Activated CD4-positive, alpha-beta T cell treated with anti-CD3 and anti-CD28 coated beads, Interleukin-2, amount 50 U/mL, for 4 hours (primary cell): ENCODE measurements at places on chromosomes 5 and 9.

- no peak for DNase-seq
These were observed 23.0 kb upstream of the KIF2A start for GRCh38 chr5:62283005-62283404.

- no peak for DNase-seq
These were observed 29.2 kb upstream of the IL31RA start for GRCh38 chr5:55821731-55822512.

DNA sequence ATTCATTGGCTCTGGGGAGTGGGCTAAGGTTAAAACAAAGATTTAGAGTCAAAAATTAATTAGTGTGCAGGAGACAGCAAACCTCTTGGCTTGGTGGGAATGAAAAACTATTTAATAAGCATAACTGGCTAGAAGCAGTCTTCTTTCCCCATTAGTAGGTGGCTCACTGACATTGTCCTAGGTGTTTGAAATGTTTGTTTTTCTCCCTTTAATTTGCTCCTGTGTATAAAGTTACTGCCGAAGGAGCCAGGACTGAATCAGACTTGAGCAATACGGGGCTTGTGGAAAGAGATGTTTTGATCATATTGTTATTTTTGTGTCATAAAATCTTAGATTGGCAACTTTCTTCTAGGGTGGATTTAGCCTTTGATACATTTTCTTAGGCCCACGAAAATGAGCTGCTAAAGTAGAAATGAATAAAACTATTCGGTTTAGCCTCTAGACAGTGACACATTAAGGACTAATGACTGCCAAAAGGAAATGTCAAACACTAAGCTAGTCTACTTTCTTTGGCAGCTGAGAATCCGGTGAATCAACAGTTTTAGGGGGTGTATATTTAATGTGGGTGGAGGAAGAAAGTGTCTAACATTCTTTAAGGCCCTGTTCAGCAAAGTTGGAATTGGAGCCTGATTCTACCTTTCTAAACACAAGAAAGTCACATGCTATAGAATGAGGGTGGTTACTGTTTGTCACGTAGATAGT, 30.2 kb downstream of the LRRTM2 start:
- no peak for DNase-seq

DNA sequence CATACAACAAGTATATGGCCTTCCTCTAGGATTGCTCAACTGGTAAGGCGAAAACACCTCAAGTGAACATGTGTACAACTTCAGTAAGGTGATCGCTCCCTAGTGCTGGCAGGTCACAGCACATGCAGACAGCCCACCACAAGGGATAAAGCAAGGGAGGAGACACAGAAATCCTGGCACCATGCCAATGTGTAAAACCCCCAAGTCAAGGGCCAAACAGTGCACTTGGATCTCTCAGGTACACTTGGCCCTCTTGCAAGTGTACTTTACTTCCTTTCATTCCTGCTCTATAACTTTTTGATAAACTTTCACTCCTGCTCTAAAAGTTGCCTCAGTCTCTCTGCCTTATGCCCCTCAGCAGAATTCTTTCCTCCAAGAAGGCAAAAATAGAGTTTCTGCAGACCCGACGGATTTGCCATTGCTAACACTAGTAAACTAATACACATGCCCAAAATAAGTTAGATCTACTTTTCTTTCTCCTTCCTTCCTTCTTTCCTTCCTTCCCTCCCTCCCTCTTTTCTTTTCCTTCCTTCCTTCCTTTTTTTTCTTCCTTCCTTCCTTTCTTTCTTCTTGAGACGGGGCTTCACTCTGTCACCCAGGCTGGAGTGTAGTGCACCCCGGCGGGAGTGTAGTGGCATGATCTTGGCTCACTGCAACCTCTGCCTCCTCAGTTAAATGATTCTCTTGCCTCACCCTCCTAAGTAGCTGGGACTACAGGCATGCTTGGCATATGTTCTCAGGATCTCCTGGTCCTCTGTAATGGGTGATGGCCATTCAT, 6.8 kb upstream of the LNPEP start:
- DNase-seq: no peak

DNA sequence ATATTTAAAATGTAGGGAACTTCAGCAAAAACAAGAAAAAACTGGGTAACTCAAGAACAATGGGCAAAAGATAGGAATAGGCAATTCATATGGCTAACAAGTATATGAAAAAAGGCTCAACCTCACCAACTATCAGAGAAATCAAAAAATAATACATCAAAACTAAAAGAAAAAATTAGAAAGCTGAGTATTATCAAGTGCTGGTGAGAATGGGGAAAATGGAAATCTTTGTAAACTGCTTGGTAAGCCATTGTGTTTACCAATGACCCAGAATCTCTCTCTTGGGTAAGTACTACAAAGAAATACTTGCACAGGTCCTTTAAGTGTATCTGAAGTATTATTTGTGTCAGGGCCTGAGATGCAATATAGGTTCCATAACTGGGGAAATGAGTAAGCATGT, 27.0 kb downstream of the ABHD17B start:
- no peak for DNase-seq

DNA sequence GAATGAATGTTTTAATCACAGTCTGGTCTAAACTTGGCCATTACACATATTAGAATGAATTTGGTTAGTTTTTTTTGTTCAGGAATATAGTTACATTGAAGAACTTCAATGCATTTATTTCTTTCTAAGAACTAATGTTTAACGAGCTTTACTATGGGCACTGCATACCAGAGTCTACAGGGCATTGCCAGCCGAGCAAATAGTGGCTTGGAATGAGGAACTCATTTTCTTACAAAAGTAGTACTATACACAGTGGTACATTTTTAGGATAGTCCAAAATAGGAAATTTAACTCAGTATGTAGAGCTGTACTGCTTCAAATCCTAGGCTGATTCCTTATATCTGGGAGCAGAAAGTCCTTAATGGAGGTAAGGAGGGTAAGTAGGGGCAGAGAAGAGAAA, 155.4 kb downstream of the CARTPT start:
- no peak for DNase-seq

DNA sequence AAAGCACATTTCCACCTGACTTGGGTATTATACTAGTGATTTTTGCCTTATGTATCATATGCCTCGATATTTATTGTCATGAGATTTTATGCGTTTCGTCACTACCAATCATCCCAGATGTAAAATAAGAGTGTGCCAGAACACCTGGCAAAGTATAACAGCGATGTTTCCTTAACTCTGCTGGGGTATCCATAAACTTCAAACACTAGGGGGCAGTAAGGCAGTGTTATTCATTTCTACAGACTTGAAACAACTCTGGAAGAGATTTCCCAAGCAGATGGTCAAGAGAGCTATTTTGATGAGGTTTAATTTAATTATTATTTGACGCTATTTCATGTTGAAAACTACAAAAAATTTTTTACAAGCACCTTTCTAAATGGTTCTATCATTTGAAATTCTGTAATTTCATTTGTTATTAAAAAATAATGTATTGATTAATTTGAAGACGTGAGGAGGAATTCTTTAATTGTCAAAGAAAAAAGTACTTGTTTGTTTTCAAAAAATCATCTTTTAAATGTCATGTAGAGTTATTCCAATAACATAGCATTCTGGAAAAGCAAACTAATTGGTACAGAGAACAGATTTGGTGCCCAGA, 388.5 kb upstream of the CTNND2 start:
- DNase-seq: no peak

- no peak for DNase-seq
These were observed 112.5 kb downstream of the SLC12A2 start for GRCh38 chr5:128196080-128196479.

- DNase-seq: no peak
These were observed 541.2 kb downstream of the PTPRD start for GRCh38 chr9:10071579-10071978.

DNA sequence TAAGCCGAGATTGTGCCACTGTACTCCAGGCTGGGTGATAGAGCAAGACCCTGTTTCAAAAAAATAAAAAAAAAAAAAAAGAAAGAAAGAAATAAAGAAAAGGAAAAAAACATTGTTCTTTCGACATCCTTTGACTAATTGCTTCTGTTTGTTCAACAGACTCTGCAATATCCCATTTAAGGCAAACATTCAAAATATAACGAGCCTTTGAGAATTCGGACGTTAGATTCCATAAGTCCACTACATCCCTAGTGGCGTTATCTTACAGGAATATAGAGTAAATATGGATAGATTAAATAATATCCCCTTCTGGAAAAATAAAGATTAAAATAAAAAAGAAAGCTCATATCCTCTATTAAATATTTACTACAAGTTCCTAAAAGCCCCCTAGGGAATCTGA, 27.0 kb upstream of the HOMER1 start:
- no peak for DNase-seq
